ENCODE measurements at places on chromosomes 12 and 14.

- DNase-seq: no peak
Measured at GRCh38 chr14:24416254-24416931, 13.1 kb downstream of the CBLN3 start.

GRCh38 chr12:92582893-92583292, 119.9 kb upstream of the PLEKHG7 start:
- DNase-seq: no peak

DNA sequence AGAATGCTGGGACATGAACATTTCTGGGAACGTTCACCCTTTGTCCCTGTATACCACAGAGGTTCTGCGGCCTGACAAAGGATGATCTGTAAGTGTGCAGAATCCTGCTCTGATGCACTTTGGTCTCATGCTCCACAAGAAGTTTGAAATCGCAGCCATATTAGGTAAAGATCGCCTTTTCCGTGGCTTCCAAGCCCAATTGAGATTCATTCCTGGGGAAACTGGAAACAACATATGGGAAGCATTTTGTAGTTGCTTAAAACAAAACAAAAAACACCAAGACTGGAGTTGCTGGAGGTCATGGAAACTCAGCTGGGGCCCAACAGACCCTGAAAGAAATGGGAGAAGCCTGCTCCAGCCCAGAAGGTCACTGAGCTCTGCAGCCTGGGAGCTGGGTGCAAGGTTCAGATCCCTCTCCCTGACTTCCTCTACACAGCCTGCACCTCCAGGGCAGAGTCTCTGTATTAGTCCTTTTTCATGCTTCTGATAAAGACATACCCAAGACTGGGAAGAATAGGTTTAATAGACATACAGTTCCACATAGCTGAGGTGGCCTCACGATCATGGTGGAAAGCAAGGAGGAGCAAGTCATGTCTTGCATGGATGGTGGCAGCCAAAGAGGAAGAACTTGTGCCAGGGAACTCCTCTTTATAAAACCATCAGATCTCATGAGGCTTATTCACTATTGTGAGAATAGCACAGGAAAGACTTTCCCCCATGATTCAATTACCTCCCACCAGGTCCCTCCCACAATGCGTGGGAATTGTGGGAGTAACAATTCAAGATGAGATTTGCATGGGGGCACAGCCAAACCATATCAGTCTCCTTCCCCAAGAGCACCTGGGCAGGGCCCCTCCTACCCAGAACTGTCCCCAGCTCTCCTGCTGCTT, 60.8 kb upstream of the CHGA start:
- DNase-seq: no peak

DNA sequence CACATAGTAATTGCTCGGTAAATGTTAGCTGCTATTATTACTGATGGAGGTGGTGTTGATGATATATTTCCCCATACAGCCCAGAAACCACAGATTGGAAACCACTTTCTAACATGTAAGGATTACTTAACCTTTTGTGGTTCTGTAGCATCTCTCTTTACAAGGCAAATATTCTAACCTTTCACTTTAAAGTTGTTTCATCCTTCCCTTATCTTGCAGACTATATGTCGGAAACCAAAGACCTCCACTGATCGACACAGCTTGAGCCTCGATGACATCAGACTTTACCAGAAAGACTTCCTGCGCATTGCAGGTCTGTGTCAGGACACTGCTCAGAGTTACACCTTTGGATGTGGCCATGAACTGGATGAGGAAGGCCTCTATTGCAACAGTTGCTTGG, 75.8 kb downstream of the FRMD6 start:
- no peak for DNase-seq

GRCh38 chr12:103503546-103504480, 8.0 kb upstream of the C12orf42 start:
- DNase-seq: peak; percentile 46

DNA sequence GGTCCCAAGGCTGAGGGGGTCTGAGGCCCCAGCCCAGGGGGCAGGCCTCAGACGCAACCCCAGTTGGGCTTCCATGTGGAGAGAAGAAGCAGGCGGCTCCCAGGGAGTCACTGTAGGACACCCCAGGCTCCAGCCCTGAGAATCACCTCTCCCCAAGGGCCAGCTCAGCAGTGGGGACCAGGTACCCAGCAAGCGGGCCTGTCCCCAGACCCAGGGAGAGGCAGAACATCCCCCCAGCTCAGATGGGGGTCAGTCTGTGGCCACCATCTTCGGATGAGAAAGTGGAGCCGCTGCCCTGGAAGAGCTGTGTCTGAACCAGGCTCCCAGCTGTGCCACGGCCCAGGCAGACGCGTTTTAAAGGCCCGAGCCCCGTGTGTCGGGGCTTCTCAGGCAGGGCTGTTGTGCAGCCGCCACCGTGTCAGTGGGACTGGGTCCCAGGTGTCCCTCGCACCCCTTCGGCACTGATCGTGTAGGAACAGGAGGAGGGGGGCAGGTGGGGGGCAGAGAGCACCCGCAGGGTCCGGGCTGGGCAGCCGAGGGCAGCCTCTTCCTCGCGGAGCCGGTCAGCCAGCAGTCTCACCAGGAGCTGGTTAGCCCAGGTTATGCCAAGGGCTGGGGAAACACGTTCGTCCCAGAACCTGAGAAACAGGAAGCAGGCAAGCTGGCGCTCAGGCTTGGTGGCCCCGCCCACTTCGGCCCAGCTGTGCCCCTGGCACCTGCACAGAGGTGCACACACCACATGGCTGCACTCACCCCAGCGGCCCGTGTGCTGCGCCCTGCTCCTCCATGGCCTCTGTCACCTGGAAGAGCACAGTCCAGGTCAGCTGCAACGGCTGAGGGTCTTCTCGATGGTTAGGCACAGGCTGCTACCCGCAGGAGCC, 16.6 kb downstream of the XRCC3 start:
- DNase-seq: no peak

- DNase-seq: peak; percentile 72
Measured at GRCh38 chr14:75578102-75578785, at the start of gene FLVCR2. TSS of gene FLVCR2 (plus strand) at chr14:75578620. CDS start at chr14:75578973, 353 bp downstream.

DNA sequence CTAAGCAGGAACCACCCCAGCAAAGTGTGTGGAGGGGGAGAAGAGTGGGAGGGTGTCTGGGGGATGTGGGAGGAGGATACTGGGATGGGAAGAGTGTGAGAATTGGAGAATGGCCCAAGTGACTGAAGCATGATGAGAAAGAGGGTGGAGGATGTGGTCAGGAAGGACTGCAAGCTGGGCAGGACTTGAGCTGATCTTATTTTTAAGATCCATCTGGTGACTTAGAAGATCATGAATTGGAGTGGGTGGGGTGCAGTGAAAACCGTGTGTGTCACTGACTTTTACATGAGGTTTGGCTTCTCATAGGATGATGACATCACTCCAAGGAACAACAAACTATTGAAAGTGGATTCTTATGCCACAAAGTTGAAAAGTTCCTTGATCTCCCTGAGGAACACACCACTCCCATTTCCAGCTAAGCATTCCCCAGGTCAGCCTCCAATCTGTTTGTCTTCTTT, 287.5 kb downstream of the GALC start:
- no peak for DNase-seq

DNA sequence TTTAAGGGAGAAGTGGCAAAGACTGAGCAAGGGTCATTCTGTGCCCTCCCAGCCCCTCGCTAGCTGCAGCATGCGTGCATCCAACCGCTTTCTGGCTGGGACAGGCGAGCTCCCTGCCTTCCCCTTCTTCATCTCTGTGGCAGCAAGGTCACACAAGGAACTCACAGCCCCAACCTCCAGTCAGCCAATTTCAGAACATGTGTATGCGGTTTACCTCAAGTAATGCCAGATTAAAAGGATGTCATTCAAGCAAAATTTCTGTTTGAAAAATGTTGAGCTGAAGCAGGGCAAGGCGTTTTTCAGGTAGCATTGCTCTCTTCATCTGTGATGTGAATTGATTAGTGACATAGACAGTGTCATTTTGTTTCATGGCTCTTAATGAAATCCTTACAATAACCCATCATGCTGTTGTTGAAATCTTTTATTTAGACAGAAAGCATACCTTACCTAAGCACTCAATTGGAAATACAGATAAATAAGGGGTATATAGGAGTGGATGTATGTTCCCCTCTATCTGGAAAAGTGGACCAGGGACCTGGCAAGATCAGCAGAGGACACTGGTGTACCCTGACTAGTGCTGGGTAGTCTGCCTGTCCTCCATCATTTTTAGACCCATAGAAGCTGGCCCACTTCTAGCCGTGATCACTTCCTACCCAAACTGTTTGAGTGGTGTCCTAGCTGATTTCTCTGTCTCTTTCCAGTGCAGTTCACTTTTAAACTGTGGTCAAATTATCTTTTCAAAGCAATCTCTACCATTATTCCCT, 82.8 kb upstream of the NEDD1 start:
- no peak for DNase-seq

DNA sequence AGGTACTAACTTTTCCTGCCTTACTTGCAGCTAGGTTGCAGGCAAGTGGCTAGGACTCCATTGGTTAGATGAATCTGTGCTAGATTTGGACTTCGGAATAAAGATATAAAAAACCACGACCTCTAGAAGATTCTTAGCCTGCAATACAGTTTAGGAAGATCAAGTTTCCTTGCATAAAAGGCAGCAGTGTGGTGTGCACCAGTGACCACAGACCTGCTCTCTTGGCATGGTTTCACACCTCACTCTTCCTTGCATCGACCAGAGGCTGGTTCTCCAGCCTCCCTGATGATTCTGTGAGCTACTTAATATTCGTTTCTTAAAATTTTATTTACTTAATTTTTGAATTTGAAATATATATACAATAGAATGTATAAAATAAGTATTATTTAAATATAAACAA, 9.8 kb downstream of the KLHDC1 start:
- no peak for DNase-seq

Measured in activated CD4-positive, alpha-beta T cell treated with anti-CD3 and anti-CD28 coated beads for 4 hours (primary cell).